ENCODE measurements at places on chromosomes 1 and 21.

DNA sequence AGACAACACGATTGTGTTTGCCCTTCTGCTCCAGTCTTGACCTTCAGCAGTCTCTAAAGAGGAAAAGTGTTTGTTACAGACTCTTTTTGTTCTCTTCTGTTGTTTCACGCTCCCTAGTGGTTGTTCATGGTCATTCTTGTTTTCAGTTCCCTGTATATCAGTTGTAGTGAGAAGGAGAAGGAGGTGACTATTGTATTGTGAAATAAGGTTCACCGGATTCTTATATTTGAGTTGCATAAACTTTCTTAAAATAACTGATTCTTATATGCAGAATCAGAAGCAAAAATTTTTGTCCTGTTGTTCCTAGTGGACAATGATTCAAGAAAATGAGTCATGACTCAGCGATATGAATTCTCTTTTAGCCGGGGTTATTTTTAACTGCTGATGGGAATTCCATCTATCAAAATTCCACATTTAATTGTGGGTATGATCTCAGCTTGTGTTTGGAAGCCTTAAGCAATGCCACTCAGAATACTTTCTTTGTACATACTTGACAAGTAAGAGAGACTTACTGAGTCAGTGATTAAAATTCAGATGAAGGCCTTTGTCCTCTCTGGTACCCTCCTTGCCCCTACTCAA is 152.2 kb downstream of the CLEC20A start:
- DNase-seq, result peak; percentile 17

DNA sequence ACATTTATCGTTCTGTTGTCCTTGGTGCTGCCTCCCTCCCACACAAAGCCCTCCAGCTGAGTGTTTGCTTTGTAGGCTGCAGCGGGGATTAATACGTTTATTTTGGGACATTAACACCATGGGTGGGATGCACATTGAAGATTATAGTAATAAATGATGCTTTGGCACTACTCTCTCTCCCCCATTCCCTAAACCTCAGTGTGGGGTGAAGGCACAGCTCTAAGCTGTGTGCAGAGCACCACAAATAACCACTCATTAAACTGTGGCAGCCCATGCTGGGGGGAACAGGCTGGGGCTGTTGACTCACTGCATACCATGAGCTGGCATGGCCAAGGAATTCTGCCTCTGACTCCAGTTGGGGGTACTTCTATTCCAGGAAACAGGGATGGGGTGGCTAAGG is 7.7 kb downstream of the PCP4L1 start:
- peak; percentile 70 for DNase-seq

- no peak for DNase-seq
These were observed 34.9 kb downstream of the GREM2 start for GRCh38 chr1:240577095-240577494.

GRCh38 chr21:32611471-32611997 is 643 bp downstream of the CFAP298 start:
- peak; percentile 43 for DNase-seq

GRCh38 chr1:18166929-18167328 is 59.3 kb downstream of the IGSF21 start:
- DNase-seq, result no peak

- DNase-seq, result no peak
These were observed 60.4 kb upstream of the BACH1 start for GRCh38 chr21:29238053-29238966.

- no peak for DNase-seq
These were observed 18.8 kb downstream of the AGRN start for GRCh38 chr1:1038694-1039093.

- DNase-seq, result no peak
These were observed 28.6 kb upstream of the LRRC3 start for GRCh38 chr21:44426663-44427191.

DNA sequence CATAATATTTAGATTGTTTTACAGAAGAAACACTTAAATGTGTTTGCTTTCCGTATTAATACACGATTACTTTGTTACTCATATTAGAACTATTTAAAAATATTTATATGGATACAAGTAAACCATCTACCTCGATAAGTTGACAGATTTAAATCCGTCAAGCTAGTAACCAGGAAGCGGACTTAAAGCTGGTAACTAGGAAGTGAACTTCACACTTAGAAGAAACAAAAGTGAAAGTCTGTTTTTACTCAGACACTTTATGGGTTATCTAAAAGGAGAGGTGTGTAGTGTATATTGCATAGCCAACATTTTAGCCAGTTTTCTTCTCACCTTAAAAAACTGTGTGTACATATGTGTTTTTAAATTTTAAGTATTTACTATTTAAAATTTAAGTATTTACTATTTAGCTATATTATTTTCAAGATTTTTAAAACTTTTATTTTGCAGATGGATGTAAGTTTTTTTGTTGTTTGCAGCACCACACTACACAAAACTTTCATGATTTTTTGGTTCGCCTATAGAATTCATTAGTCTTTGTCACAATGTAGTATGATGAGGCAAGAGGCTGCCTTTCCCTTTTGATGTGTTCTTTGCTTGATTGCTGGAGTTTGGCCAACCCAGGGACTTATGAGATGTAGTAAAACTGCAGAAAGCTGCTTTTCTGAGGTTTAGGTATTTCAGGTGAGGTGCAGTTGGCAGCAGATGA is 2.7 kb downstream of the USP25 start:
- DNase-seq, result peak; percentile 73

GRCh38 chr1:214588963-214589597 is 13.9 kb upstream of the CENPF start:
- DNase-seq, result no peak

GRCh38 chr1:161350671-161351070 is 17.0 kb downstream of the CFAP126 start:
- DNase-seq, result no peak

- DNase-seq, result no peak
These were observed 109.8 kb downstream of the OMA1 start for GRCh38 chr1:58436615-58437297.

- peak; percentile 32 for DNase-seq
These were observed 4.5 kb downstream of the TRAF5 start for GRCh38 chr1:211331011-211331709.

DNA sequence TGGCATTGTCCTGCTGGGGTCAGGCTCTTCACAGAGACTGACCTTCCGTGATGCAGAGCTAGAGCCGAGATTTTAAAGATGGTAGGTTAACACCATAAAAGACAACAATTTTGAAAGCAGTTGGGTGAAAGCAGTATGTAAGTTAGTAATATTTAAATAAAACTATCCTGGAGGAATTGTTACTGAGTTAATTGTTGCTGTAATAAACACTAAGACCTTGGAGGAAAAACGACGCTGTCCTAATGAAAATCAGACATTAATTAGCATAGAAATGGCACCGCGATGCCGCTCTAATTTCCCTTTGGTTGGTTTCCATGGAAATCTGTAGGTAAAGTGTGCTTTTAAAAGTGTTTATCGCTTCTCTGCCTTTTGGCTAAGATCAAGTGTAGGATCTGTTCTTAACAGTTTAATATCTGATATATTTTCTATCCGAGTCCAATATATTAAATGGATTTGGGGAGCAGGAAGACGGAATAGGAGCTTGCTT is 745 bp upstream of the ANP32E start:
- no peak for DNase-seq

GRCh38 chr1:101235696-101236515 is 913 bp upstream of the S1PR1 start:
- DNase-seq, result peak; percentile 52

- no peak for DNase-seq
These were observed 792.3 kb upstream of the ADAMTS5 start for GRCh38 chr21:27759091-27759659.

GRCh38 chr1:167110586-167110985 is 16.7 kb downstream of the STYXL2 start:
- no peak for DNase-seq

DNA sequence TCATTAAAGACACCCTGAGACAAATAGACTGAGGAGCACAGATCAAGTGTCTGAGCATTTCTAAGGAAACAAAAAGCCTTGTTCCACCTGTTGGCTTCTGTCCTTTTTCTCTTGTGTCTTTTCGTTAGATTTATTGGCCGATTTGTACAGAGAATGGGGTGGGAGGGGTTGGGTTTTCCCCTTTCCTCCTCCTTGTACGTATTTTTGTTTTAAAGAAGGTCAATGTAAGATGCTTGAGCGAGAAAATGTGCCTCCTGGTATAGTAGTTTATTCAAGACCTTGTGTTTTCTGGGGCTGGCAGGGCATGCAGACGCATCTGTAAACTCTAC is 1.2 kb downstream of the BCL9 start:
- peak; percentile 28 for DNase-seq

- DNase-seq, result no peak
These were observed 58.6 kb downstream of the PRKAA2 start for GRCh38 chr1:56703747-56704146.

DNA sequence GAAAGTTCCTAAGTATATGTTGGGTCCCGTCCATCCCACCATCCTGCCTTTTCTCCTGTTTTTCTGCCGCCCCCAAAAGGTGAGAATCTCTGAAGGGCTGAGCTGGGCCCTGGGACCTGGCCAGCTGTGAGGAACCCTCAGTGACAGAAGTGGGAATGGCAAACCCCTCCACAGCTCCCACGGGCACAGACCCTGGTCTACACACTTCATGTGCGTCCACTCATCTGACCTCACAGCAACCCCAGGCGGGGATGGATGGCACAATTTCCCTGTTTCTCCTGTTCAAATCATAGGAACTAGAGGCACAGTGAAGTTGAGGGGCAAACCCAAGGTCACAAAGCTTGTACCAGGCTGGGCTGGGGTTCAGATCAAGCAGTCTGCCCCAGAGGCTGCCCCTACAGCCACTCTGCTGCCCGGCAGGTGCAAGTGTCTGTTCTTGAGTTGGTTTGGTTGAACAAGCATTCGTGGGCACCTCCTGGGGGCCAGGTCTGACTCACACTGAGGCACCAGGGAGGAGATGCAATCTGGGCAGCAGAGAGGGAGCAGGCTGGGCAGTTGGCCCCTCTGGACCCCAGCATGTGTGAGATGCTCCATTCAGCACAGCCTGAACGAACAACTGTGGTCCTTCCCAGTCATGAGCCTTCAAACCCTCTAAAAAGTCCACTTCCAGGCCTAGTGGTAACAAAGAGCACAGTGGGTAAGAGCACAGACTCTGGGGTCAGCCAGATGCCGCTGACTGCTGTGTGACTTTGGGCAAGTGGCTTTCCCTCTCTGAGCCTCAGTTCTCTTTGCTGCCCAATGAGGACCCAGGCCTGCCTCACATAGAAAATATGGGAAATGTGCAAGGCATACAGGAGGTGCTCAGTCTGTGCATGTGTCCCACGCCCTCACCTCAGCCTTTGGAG is 4.0 kb downstream of the EDN2 start:
- DNase-seq, result no peak

DNA sequence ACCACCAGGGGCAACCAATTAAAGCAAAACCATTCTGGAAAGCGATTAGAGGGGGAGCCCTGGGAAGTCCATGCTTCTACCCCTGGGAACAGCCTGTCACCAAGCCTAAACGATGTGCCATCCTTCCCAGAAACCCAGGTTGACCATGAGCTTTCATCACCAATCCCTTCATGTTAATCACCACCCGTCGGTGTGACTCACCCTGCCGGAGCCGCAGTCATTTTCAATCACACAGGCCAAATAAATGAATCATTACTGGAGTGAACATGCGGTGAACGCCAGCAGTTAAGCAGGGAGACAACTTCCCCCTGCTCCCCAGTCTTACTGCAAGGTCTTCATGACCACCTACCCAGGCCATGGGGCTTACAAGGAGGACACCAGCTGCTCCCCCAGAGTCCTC is 308.8 kb downstream of the AJAP1 start:
- no peak for DNase-seq

GRCh38 chr1:192732787-192733186 is 76.1 kb upstream of the RGS2 start:
- DNase-seq, result peak; percentile 39

DNA sequence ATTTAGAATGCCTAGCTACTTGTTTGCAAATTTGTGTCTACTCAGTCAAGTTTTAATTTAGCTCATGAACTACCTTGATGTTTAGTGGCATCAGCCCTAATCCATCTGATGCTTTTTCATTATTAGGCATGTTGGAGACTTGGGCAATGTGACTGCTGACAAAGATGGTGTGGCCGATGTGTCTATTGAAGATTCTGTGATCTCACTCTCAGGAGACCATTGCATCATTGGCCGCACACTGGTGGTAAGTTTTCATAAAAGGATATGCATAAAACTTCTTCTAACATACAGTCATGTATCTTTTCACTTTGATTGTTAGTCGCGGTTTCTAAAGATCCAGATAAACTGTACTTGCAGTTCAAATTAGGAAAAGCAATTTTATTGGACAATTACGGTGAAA is 7.6 kb downstream of the SOD1 start:
- DNase-seq, result no peak

DNA sequence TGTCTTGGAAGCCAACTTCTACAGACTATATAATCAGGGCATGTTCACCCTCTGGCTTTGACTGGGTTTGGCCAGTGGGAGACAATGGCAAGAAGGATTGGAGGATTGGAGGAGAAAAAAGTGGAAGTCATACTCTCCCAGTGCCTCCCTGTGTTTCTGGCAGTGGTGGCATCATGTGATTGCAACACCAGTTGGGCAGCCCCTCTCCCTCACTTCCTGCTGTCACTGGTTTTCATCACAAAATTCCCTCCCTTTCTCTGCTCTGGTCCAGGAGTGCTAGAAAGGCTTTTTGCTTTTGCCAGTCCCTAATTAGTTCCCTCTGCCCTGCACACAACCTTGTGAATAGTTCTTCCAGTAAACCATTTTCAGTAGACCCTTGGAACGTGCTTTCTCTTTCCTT is 3.7 kb upstream of the QSOX1 start:
- no peak for DNase-seq

DNA sequence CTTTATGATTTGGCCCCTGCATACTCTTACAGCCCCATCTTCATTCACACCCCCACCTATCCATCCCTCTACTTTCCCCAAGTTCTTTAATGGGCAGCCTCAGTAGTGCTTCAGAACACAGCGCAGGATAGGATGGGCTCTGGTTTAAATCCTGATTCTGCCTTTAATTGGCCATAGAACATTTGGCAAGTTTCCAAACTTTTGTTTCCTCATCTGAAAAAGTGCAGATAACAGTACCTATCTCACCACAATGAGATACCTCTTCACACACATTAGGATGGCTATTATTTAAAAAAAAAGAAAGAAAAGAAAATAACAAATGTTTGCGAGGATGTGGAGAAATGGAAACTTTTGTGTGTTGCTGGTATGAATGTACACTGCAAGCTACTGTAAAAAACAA is 142.5 kb upstream of the VANGL1 start:
- no peak for DNase-seq

DNA sequence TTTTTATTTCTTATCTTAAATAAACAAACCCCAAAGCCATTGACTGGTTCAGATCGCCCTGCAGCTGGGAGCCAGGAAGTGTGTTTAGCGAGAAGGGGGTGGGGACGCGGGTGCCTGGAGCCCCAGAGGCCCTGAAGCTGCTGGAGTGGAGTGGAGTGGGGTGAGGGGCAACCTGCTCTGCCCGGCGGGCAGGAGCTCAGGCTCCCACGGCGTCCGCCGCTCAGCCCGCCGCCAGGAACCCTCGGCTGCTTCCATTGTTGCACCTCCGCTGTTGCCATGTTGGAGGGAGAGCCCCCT is 673 bp downstream of the PIK3C2B start:
- peak; percentile 75 for DNase-seq

DNA sequence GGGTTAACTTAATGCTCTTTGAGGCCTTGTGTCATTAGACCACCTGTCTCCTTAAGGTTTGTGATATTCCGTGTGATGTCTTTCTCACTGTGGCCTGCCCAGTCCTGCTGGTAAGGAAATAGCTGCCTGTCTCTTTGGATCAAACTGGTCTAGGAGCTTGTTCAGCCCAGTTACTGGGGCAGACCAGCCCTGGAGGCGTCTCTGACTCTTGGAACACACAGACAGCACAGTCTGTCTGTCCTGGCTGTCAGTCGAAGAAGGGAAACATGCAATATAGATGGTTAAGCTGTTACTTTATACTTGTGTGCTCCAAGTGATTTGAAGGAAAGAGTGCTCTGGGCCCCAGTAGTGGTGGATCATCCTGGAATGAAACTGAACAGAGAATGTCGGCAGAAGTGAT is 20.4 kb downstream of the PBX1 start:
- peak; percentile 32 for DNase-seq
